ENCODE measurements at places on chromosomes 1 and 21. TPM values are rescaled to one million over a fixed set of nuclear protein-coding genes. Genes with fewer than 3 reads are reported as not detected.

C1orf141 gene
- not detected for total RNA-seq

SPRR2G gene
- not detected for total RNA-seq

SPRR3 gene
- not detected for total RNA-seq

GBP2 gene
- 11.3 TPM for total RNA-seq

USH2A gene
- 4.3 TPM for total RNA-seq

DNA sequence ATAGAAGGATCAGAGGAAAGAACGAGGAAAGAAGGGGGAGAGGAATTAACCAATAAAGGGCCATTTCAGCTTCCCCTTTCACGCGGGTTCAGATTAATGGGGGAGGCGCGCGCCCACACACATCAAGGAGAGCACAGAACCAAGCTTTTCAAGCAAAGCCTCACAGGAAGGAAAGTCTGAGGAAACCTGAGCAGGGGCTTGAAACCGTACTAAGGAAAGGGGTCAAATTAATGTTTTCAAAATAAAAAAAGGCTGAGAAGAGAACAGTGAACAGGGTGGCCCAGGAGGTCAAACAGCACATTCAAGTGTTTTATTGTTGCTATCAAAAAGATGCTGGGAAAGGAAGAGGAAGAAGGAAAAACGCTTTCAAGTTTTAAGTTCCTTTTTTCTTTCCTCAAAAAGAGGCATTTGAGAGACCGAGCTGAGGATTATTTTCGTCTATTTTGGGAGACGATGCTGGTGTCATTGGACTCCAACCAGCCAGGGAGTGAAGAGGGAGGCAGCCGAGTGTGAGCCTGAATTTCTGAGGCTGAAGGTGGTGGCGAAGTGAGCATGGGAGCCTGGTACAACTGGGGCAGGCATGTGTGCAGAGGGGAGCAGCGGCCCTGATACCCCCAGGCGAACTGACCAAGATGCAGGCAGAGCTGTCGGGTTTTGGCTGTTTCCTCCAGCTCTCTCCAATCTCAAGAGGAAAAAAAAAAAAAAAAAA lies 88.4 kb downstream of the PROX1 start:
- DNase-seq: no peak

DNA sequence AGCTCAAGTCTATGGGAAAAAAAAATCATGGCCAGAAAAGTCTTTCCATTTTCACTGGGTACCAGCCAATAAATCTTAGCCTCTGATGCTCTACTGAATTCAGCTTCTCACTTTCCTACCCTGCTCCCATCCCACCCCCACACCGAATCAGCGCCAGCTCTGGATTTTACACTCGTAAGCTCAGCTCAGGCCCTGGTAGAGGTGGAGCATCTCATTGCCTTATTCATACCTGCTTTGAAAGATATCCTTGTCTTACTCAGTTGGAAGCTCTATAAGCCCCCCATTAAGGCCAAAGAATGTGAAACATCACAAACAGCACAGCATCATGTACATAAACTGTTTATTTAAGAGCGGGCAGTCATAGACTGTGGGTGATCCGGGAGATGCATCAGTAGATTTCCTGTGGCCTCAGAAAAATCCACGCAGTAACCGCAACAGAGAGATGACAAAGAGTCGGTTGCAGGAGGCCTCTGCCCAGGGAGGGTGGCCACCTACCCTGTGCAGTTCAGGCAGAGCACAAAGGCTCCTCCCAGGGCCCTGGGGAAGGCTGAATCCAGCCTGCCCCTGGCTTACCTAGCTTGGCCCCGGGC lies 36.4 kb upstream of the ETS2 start:
- DNase-seq: no peak

- DNase-seq: no peak
Measured at GRCh38 chr1:12315146-12315545, 85.3 kb downstream of the VPS13D start.
